ENCODE measurements at places on chromosomes 4 and X.
A peak's percentile ranks its signal among the peaks of the same experiment; 100 is the strongest.

GRCh38 chrX:65667157-65667502, 324 bp upstream of the MSN start:
- DNase-seq: no peak

DNA sequence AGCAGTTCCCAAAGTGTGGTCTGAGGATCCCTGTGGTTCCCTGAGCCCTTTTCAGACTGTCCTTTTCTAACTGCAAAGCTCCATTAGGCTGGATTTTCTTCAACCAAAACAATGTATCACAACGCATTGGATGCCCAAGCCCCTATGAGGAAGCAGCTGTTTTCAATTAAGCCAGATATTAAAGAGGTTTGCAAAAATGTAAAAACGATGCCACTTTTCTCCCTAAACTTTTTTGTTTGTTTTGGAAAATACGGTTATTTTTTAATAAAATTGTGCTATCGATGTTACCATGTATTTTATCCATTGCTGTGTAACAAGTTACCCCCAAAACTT, 170.4 kb upstream of the BCOR start:
- DNase-seq: no peak

- peak; percentile 20 for DNase-seq
These were observed 221.1 kb downstream of the BMPR1B start for GRCh38 chr4:94978904-94979303.

DNA sequence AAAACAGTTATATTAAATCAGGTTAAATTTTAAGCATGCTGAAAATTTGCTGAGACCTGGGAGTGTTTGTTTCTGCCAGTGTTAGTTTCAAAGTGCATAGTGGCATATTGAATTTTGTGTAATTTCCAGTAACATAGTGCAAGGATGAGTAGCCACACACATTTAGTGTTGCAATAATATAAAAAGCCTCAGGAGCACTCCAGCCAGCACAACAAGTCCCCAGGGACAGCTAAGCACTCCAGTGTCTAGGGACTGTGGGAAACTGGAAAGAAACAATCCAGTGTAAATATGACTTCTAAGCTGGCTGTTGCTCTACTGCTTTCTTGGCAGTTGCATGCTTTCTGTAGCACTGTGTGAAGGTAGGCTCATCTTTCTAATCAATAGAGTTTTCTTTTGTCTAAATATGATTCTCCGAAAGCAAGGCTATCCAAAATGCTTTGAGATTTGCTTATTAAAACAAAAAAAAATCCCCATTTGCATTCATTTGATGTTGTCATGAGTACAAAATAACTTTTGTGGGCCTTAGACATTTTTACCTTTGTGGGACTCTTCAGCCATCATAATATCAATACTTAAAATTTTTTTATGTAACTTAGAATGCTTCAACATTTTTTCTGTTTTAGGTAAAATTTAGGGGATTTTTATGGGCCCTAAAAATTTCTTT, 24.2 kb upstream of the CXCL2 start:
- no peak for DNase-seq
